H7 (cell line): ENCODE measurements at places on chromosomes 12 and 14. TPM values are rescaled to one million over a fixed set of nuclear protein-coding genes. Genes with fewer than 3 reads are reported as not detected.
A peak's percentile ranks its signal among the peaks of the same experiment; 100 is the strongest.

GRCh38 chr12:22683131-22683530, 58.2 kb downstream of the ETNK1 start:
- DNase-seq: no peak

Gene TMEM179
- 1.9 and 3.2 TPM in 2 replicates for total RNA-seq

Gene CEBPE
- 0.44 TPM in 1 of 2 replicates, not detected in the other for total RNA-seq

Gene GPRC5D
- total RNA-seq: 0.31 TPM in 1 of 2 replicates, not detected in the other

GRCh38 chr12:91205811-91206210, 23.2 kb upstream of the DCN start:
- DNase-seq: no peak

Gene ARL6IP4
- total RNA-seq: 203 and 220 TPM in 2 replicates

Gene CLEC9A
- total RNA-seq: not detected in 2 replicates

- no peak for DNase-seq
Observed at GRCh38 chr12:122872815-122873361, 23.0 kb downstream of the VPS37B start.

Gene KRT3
- not detected in 2 replicates for total RNA-seq

- peak; percentile 57 for DNase-seq
Observed at GRCh38 chr14:93089521-93090269, 26.0 kb downstream of the ITPK1 start.

DNA sequence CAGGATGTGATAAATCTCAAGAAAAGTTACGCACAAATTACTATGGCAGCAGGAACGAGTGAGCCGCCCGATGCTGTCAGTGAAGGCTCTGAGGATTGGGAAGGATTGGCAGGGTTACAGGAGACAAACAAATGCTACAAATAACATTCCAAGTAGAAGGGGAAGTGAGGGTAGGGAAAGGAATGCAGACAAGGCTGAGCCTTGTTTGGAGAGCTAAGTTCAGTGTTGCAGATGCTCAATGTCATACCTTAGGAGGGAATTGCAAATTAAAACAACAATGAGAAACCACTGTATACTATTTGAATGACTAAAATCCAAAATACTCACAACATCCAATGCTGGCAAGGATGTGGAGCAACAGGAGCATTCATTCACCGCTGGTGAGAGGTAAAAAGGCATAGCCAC, 1.3 kb downstream of the CLEC9A start:
- peak; percentile 26 for DNase-seq

GRCh38 chr12:42893803-42894202, 304.3 kb upstream of the PRICKLE1 start:
- no peak for DNase-seq

Gene FGF6
- total RNA-seq: not detected in 2 replicates

Gene DAO
- total RNA-seq: not detected in 2 replicates

Gene TOGARAM1
- total RNA-seq: 4.7 and 7.4 TPM in 2 replicates

DNA sequence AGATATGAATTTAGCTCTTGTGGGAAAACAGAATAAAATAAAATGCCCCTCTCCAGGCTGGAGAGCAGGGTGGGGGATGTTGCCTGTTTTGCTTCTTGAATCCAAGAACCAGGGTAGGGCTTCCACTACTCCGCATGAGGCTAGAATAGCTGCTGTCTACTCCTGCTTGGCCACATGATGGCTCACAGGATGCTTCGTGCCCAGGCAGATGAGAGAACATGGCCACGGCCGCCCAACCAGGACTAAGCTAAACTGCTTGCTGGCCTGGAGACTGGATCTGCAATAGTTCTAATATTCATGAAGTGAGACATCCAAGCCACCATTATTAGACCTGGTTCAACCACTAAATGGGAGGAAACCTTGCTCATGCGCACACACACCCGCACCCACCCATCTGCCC, 122.2 kb upstream of the METAP2 start:
- DNase-seq: peak; percentile 38

DNA sequence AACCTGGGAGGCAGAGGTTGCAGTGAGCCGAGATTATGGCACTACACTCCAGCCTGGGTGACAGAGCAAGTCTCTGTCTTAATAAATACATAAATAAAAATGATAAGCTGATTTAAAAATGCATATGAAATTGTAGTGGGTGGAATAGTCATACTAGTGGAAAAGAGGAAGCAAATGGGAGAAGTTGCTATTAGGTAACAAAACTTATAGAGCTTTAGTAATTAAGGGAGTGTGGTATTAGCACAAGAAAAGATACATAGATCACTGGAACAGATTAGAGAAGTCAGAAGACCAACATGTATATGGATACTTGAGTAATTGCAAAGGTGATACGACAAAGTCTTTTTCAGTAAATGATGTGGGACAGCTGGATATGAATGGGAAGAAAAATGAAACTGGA, 26.5 kb downstream of the TECPR2 start:
- no peak for DNase-seq

DNA sequence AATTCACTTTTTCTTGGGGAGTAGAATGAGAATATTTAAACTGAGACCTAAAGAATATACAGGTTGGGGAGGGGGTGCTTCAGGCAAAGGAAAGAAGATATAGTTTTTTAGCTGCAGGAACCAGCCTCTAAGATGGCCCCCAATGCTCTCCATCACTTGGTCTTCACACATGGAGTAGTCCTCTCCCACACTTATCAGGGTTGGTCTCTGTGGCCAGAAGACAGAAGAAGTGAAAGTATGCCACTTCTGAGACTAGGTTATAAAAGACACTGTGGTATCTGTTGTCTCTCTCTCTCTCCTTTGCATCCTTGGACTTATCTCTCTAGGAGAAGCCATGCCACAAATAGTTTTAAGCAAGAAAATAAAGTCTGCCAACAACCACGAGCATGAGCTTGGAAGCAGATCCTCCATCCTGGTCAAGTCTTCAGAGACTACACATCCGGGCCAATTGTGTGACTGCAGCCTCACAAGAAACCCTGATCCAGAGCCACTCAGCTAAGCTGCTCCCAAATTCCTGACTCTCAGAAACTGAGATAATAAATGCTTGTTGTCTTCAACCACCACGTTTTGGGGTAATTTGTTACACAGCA, 18.0 kb downstream of the PUS7L start:
- DNase-seq: no peak

- no peak for DNase-seq
Observed at GRCh38 chr14:75604979-75605851, 26.8 kb downstream of the FLVCR2 start.

DNA sequence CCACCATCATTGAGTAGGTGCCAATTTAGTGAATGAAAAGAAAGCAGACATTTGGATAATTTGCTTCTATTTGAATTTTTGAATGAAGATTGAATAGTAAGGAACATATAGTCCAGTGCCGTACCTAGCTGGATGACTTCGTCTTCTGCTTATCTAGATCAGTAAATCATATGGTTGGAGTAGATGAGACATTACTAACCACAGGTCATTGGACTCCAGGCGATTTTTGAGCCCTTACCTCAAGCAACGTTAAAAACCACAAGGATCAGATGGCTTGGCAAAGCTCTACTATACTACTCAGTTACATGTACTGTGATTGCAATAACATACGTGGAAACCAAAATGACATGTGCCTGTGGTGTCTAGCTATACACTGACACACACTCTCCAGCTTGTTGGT, 1.7 kb upstream of the SPATS2 start:
- DNase-seq: no peak

Gene SLC17A8
- not detected in 2 replicates for total RNA-seq

Gene CACNA2D4
- 0.03 and 0.22 TPM in 2 replicates for total RNA-seq

Gene OTOGL
- total RNA-seq: 0.22 and 0.31 TPM in 2 replicates

DNA sequence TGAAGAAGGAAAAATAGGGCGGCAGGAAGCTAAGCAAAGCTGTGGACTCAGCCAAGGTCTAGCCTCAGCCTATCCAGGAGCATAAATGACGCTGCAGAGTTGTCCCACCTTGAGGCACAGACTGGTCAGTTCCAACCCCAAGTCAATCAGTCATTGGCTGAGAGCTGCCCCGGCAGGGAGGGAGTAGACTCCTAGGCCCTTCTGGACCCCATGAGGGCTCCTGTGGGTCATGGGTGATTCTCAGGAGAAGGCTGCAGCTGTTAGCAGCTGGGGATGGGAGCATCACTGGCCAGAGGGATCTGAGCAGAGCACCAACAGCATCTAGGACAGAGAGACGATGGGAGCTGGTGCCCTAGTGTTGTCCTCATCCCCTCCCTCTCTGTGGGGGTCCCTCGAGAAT, 51.8 kb upstream of the ESRRB start:
- DNase-seq: no peak

DNA sequence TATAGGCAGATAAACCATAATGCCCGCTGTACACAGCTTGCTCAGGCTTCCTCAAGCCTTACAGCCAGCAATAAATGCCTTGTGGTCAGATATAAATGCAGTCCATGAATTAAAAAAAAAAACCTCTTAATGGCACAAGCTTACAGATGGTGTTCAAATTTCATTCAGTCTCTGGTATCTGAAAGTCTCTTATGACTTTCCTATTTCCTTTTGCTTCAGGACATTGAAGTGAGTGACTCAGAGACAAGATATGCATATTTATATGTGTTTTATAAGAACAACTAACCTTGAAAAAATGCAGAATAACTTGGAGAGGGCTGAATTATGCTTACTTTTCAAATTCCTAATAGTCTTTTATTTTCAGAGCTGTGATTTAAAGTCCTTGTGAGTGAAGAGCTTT, 426.9 kb upstream of the MIS18BP1 start:
- no peak for DNase-seq

DNA sequence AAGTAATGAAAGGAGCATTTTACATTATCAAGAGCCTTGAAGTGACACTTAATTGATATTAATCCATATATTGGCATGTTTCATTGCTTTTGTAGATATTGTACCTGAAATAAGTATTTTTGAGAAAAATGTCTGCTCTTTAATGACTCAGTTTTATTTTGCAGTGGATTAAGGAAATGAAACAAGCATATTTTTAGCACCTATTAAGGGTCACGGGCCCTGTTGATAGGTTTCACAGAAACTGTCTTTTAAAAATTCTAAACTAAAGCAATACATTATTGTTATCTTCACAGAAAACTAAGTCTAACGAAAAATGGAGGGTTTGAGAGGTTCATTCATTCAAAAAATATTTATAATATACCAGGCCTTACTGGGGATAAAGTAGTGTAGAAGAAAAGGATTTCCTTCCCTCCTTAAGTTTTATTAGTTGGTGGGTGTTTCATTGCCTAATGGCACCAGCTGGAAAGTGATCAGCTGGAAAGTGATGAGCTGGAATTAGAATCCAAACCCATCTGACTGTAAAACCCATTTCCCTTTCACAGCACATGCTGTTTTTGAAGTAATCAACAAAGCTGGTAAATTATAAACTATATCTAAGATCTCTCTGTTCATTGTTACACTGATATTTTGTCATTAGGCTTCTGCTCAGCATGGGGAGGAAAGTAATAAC, 54.2 kb downstream of the PTPRQ start:
- DNase-seq: no peak

GRCh38 chr14:93317210-93317874, 15.5 kb downstream of the BTBD7 start:
- DNase-seq: no peak

Gene PRICKLE1
- 14.0 and 24.7 TPM in 2 replicates for total RNA-seq

Gene C12orf75
- total RNA-seq: 7.7 and 8.9 TPM in 2 replicates

Gene APOF
- total RNA-seq: not detected in 2 replicates

DNA sequence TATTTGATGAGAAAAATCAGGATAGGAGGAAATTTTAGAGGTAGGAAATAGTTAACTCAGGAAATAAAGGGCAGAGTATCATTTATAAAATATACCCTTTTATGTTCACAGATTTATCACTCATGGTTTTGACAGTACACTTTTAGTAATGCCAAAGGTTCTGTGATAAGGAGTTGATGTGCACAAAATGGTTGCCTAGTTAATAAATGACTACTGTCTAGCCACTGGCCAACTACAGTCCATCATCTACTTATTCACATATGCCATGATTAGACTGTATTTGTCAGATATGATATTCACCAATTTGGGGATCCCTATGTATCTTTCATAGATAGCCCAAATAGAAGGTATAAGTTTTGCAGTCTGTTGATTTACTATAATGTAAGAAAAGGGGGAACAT, 19.2 kb upstream of the GXYLT1 start:
- no peak for DNase-seq

DNA sequence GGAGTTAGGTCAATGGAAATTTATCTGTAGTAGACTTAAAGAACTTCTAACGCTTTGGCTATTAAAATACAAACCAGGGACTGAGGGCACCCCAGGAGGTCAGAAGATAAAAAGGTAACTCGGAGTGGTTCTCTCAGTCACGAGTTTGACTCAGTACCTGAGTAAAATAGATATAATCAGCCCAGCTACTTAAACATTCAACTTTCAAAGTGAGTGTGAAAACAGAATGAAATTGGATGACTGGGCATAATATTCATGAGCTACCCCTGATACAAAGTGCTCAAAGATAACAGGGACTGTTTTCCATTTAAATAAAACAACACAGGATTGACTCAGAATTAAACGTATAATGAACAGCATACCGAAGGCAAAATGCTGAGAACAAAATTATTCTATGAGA, 75.0 kb downstream of the FOXN3 start:
- DNase-seq: no peak

DNA sequence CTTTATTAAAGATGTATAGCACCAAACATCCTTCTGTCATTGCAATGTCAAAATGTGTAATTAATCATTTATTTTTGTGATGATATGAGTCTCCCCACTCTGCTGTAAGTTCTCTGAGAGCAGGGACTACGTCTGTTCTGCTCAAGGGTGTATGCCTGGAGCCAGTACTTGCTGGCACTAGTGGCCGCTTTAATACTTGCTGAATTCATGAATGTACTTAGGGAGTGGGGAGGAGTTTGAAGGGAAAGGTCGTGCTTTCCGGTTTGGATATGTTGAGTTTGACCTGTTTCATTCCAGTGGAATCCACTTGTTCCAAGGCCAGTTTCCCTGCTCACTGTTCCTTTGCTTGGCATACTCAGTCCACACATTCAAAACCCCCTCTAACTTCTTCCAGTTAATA, 1.9 kb upstream of the DCAF5 start:
- peak; percentile 55 for DNase-seq

- DNase-seq: no peak
Observed at GRCh38 chr12:22399464-22400180, 65.1 kb upstream of the ST8SIA1 start.

DNA sequence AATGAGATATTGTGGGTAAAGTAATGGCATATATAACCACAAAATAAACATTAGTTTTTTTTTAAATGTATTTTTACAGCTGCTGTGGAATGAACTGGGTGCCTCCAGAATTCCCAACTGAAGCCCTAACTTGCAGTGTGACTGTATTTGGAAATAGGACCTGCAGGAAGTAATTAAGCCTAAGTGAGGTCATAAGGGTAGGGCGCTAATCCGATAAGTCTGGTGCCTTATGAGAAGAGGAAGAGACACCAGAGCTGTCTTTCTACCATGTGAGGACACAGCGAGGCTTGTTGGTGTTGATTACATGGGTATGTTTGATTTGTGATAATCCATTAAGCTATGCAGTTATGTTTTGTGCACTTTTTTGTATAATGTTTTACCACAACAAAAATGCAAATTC, 136.8 kb downstream of the TPH2 start:
- DNase-seq: no peak

DNA sequence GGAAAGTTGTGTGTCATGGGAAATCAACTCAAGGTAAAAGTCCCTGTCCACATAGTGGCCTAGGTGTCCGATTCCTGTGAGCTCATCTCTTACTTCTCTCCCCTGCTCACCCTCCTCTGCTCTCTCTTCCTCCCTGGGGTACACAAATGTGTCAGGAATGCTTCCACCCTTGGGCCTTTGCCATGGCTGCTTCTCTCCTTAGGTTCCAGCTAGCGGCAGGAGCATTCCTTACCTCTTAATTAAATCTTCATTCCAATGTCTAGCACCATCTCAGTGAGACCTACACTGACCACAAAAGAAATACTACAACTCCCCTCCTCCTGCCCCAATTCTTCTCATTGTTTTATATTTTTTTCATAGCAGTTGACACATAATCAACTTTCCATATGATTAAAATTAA, 298.6 kb downstream of the PDZRN4 start:
- no peak for DNase-seq
